GM19239 (cell line): ENCODE measurements at places on chromosomes 12 and 14.
A peak's percentile ranks its signal among the peaks of the same experiment; 100 is the strongest.

DNA sequence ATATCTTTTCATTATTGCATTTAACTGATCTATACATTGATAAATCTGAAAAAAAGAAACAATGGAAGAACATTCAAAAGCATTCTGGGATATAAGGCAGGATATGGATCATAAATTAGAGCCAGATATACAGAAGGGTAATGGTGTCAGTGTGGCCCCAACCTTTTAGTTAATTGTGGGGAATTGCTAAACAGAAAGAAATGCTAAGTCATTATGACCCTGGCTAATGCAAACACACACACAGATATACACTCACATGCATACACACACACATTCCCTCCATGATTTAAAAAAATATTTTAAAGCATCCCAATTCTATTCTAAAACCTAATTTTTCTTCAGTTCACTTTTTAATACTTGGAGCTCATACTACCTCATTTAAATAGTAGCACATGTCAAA is 404.5 kb downstream of the BCAT1 start:
- DNase-seq: no peak

DNA sequence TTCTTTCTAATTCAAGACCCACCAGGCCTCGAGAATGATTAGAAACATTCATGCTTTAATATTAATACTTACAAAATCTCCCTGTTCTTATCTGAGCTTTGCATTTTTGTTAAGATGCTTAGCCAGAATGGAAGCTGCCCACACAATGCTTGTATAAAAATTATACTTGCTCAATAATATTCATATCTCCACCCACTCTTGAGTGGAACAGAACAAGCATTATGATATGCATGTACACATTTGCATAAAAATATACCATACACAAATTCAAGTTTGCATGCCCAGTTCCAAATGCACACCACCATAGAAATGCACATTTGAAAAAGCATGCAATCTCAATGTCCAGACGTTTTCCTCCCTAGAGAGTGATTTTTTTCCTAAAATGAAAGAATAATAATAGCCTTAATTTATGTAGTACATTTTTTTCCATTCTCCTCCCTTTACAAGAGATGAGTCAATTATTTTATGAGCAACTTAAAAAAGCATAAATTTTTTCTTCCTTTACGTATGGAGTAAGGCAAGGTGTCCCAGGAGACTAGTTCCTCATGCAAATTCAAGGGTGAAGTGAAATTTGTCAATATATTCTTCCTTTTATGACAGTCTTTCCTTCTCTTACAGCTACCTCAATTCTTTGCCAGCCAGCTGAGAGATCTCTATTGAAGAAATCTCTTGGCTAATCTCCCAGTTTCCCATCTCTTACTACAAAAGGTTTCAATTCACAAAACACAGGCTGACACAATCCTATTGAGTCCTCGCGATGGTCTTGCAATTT is 313.1 kb upstream of the GARIN6 start:
- no peak for DNase-seq

GRCh38 chr12:116415408-116416108 is 138.1 kb upstream of the MED13L start:
- DNase-seq: no peak

- DNase-seq: no peak
These were observed 11.9 kb downstream of the CD9 start for GRCh38 chr12:6212086-6212485.

DNA sequence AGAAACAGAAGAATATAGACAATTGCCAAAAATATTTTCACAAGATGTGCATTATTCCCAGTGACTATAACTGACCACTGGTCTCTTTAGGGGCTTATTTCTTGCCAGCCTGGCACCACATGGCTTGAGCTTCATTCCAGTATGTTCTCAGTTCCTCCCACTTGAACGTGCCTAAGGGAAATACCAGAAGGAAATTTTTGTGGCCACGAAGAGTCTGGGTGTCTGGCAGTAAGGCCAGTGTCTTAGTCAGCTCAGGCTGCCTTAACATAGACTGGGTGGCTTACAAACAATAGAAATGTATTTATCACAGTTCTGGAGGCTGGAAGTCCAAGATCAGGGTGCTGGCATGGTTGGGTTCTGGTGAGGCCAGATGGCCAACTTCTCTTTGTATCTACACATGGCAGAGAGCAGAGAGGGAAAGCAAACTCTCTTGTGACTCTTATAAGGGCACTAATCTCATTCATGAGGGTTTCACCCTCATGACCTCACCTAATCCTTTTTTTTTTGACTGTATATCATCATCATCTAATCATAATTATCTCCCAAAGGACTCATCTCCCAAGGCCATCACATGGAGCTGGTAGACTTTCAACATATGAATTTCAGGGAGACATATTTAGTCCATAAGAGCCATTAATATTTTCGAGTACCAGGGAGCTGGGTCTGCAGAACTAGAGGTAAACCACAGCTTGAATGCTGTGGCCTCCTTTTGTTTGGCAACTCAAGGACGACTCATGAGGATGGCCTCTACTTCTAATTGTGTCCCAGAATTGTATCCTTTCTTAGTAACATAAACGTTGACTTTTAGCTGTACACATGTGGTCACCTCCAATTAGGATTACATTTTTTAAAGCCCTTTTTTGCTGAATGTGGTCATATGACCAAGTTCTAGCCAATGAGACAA is 5.1 kb upstream of the SMOC1 start:
- DNase-seq: no peak

- no peak for DNase-seq
These were observed 804 bp downstream of the USP15 start for GRCh38 chr12:62260733-62261683.

GRCh38 chr12:86331012-86331411 is 74.8 kb upstream of the MGAT4C start:
- no peak for DNase-seq

DNA sequence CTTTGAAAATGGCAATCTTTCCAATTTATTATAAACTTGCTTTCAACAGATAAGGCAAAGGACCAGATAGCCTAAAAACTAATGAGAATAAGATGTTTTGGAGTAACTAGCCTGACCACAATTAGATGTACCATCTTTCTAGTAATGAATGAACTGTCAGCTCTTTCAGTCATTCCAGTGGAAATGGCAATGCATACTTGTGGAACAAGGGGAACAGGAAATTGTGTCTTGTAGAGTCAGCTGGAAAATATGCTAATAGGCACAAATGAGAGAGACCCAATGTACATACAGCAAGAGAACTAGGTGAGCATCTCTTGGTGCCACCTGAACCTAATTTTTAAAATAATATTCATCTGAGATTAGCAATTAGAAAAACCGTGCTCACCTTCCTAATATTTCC is 76.1 kb upstream of the GPHB5 start:
- no peak for DNase-seq

DNA sequence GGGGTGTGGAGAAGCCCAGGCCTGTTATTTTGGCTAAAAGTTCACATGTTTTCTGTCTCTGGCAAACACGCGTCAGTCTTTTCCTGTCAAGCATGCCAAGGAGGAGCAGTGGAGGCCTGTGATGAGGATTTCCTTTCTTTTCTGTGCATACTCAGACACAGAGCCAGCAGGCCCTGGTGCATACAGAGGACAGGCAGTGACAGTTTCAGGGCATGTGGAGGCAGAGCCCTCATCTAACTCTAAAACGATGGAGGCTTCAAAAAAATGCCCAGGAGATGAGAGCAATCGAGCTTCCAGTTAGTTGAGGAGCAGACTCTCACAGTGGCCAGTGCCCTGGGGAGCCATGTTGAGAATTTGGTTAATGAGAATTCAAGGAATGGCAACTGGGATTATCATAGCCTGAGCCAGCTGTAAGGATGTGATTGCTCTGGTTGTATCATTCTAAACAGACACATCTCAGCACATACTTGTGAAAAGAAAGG is 66.5 kb downstream of the TRAFD1 start:
- DNase-seq: no peak

- DNase-seq: no peak
These were observed 508.2 kb upstream of the ATP2B1 start for GRCh38 chr12:90216815-90217214.

GRCh38 chr12:106114447-106115068 is 24.2 kb downstream of the NUAK1 start:
- no peak for DNase-seq

DNA sequence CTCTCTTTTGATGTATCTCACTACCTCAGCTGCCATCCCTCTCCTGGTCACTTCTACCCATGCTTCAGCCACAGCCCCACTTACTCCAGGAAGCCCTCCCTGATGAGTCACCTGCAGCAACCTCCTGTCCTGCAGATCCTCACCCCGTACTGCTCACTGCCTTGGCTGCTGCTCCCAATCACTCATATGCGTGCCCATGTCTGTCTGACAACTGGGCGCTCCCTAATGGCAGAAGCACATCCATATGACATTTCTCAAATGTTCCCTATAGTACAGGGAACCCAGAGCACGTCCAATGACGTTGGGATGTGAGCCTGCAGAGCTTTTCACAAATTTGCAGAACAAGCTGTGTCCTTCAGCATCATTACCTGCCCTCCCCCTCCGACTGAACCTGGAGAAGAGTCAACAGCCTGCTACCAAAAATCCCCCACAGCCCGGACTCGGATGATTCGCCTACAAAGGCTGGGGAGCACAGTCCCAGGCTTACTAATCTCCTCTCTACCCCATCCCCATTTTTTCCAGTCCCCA is 90.0 kb downstream of the SINHCAF start:
- no peak for DNase-seq

GRCh38 chr12:98416845-98417244 is 98.5 kb upstream of the TMPO start:
- no peak for DNase-seq

- DNase-seq: no peak
These were observed 57.5 kb upstream of the PIWIL1 start for GRCh38 chr12:130280231-130280630.

DNA sequence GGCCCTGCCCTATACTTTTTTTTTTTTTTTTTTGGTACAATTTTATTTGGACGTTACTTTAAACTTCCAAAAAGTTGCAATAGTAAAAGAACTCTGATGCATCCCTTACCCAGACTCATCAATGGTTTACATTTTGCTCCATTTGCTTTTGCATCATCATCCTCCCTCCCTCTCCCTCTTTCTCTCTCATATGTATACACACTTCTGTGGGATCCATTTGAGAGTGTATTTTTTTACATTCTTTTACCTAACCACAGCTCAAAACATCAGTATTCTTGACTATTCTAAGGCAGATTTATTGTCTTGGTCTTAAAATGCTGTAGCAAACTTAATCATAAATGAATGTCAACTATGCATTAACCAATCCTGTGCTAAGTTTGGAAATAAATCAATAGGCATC is 111.6 kb downstream of the PRICKLE1 start:
- no peak for DNase-seq

GRCh38 chr14:38213001-38213400 is 5.3 kb downstream of the SSTR1 start:
- DNase-seq: no peak

DNA sequence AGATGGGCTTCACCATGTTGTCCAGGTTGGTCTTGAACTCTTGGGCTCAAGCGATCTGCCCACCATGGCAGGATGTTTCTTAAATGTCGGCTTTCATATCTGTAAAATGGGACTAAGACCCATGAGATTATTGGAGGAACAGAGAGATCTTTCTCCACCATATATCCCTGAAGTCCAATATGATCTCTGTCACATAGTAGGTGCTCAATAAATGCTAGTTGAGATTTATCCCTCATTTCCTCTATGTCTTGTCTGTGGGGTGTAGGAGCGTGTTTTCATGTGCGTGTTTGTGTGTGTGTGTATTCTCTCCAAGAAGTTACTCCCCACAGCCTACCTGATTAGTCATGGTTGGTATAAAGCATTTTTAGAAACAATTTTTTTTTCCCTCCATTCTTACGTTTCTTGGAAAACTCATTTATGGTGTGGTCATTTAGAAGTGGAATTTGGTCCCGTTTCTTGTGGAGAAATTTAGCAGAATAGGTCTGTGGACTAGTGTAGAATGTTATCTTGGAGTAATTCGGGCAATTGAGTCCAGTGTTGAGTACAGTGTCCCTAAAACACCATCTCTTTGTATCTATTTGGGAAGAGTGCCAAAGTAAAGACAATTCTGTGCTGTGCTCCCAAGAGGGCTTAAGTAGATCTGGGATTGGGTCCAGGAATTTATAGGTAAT is 4.3 kb downstream of the STRAP start:
- DNase-seq: no peak

DNA sequence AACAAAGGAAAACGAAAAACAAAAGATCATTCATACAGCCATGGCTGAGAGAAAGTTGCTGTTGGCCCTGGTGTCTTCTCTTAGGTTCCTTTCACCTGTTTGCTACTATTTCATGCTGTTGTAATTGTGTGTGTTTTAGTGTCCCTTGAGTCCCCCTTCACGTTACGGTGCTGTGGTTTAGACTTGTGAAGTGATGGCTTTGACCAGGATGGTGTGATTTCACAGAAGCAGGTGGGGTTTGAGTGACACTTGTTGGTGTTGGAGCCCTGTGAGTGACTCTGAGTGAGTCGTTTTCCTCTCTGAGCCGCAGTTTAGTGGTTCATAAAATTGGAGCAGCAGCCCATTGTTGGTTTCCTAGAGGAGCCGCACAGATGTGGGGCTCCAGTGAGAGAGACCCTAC is 635.4 kb downstream of the VRK1 start:
- DNase-seq: no peak

- no peak for DNase-seq
These were observed 1145.1 kb downstream of the FLRT2 start for GRCh38 chr14:86675059-86675458.

DNA sequence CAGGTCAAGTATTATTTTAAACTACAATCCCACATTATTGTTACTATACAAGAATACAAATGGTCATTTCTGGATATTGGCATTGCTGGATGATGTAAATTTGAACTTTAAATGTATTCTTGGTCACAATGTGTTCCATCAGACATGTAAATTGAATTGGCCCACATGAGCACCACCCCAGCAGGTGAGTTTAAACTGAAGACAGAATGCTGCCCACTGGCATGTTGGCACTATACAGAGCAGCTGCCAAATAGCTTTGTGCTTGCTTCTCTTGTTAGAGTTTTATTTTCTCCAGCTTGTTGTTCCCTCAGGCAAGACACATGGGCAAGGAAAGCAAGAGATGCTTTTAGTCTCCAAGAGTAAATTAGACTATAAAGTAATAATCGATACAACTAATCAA is 98.6 kb downstream of the C12orf50 start:
- DNase-seq: no peak

DNA sequence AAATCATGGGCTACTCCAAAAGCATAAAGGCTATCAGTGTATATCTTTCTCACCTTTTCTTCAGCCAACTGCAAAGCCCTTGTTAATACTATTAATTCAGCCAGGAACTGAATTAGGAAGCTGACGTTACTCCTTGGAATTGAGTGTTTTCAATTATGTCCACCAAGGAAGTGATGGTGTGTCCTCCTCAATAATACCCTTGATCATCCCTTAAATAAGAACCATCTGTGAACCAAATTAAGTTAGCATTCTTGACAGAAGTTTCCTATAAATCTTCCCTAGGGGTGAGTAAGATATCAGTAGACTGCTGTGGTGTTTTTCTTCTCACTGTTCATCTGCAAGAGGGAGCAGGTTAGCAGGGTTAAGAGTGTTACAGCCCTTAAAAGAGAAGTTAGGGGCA is 252.3 kb upstream of the AVPR1A start:
- DNase-seq: no peak

DNA sequence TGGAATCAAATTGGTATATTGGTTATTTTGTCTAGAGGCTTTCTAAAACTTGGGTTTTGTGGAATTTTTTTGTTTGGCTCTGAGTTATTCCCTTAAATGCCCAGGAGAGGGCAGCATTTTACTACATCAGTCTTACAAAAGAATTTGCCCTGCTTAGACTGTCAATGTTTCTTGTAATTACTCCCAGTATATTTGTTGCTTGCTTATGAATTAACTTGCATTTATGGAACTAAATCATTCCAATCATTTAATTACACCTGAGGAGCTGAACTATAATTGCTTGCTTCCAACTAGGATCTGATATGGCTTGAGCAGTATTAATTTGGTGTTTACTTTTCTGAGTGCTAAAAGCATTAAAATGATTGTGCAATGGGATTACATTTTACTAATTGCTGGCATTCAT is 48.7 kb downstream of the MIPOL1 start:
- DNase-seq: peak; percentile 6
